Panc1 (cell line): ENCODE measurements at places on chromosomes 4 and X. TPM values are rescaled to one million over a fixed set of nuclear protein-coding genes. Genes with fewer than 3 reads are reported as not detected.

DNA sequence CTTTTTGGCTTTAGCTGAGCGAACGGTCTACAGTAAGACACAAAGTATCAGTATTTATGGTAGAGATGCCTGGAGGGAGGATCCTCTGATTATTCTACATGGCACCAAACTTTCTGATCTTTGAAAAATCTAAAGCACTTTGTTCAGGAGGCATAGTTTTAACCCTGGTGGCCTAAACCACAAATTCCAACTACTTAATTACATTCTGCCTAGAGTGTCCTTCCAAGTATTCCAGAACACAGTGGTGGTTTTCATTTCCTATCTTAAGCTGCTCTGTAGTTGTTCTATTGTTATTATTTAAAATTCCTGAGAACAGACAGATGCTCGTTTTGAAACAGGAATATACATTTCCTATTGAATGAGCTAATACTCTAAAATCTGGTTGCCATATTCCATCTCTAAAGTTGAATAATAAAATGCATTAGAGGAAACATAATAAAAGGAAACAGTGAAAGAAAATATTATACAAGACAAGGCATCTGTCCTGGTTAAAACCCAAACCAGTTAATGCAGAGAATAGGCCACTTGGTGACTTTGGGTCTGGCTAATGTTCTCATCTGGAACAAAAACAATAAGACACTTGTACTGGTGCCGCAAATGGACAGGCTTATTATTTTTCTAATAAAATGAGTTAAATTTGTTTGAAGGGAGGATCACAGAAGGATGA lies 657.4 kb downstream of the SPRY1 start:
- no peaks in the 10 kb centered on the region for H3K27me3 ChIP-seq
- H3K36me3 ChIP-seq, result no peaks in the 10 kb centered on the region
- no peak overlapping the region for H3K4me3 ChIP-seq
- DNase-seq, result no peak

Gene GAB1
- 2.8 TPM for total RNA-seq

GRCh38 chrX:46929439-46930261 lies 17.4 kb downstream of the JADE3 start:
- DNase-seq, result no peak
- H3K27ac ChIP-seq, result no peak overlapping the region
- H3K4me3 ChIP-seq, result no peak overlapping the region
- H3K36me3 ChIP-seq, result no peaks in the 10 kb centered on the region
- H3K4me1 ChIP-seq, result no peaks in the 10 kb centered on the region

- DNase-seq, result no peak
- H3K27me3 ChIP-seq, result no peaks in the 10 kb centered on the region
- no peak overlapping the region for H3K4me3 ChIP-seq
Measured at GRCh38 chr4:1928356-1929239, 57.4 kb downstream of the NSD2 start.

Gene IL13RA2
- total RNA-seq, result not detected

DNA sequence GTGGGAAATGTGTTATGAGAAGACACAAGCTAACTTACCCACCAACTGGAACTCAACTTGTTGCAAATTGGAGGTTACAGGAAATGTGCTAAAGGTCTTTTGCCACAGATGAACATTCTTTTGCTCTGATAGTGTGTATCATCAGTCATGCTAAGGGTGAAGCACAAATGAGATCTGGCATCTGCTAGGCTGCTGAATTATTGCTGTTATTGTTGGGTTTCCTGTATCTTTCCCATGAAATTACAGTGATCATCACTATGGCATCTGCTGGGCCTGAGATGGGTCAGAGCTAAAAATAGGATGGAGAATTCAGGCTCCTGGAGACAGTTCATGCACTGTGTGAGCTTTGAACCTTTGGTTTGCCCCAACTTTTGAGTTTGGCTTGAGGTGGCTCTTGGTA lies 124.5 kb downstream of the NPNT start:
- no peaks in the 10 kb centered on the region for H3K36me3 ChIP-seq
- no peaks in the 10 kb centered on the region for H3K4me1 ChIP-seq
- no peak overlapping the region for H3K4me3 ChIP-seq
- DNase-seq, result no peak
- no peak overlapping the region for H3K27ac ChIP-seq
- no peaks in the 10 kb centered on the region for H3K27me3 ChIP-seq

Gene ADAM29
- total RNA-seq, result not detected

GRCh38 chr4:23874536-23874901 lies 15.3 kb downstream of the PPARGC1A start:
- no peaks in the 10 kb centered on the region for H3K27me3 ChIP-seq
- no peak for DNase-seq
- H3K36me3 ChIP-seq, result no peaks in the 10 kb centered on the region
- no peak overlapping the region for H3K27ac ChIP-seq

DNA sequence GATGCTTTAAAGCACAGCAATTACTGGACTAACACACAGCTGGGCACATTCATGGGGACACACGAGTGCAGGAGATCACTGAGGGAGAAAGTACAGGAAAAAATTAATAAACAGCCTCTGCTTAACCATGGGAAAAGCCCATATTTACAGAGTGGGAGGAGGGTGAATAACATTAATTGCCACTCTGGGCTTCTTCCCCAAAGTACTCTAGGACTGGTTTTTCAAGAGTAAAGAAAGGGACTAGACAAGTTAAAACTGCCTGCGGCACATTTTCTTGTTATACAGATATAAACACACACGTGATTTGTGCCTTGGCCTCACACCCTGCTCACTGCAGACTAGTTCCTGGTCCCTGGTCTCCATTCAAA lies 179.7 kb upstream of the TET2 start:
- H3K36me3 ChIP-seq, result no peaks in the 10 kb centered on the region
- H3K27me3 ChIP-seq, result no peaks in the 10 kb centered on the region
- H3K4me1 ChIP-seq, result no peaks in the 10 kb centered on the region
- no peak for DNase-seq
- H3K4me3 ChIP-seq, result no peak overlapping the region
- H3K27ac ChIP-seq, result no peak overlapping the region

- no peaks in the 10 kb centered on the region for H3K4me1 ChIP-seq
- H3K4me3 ChIP-seq, result no peak overlapping the region
- H3K36me3 ChIP-seq, result no peaks in the 10 kb centered on the region
- no peaks in the 10 kb centered on the region for H3K27me3 ChIP-seq
Measured at GRCh38 chr4:94304365-94304971, 38.2 kb downstream of the HPGDS start.

DNA sequence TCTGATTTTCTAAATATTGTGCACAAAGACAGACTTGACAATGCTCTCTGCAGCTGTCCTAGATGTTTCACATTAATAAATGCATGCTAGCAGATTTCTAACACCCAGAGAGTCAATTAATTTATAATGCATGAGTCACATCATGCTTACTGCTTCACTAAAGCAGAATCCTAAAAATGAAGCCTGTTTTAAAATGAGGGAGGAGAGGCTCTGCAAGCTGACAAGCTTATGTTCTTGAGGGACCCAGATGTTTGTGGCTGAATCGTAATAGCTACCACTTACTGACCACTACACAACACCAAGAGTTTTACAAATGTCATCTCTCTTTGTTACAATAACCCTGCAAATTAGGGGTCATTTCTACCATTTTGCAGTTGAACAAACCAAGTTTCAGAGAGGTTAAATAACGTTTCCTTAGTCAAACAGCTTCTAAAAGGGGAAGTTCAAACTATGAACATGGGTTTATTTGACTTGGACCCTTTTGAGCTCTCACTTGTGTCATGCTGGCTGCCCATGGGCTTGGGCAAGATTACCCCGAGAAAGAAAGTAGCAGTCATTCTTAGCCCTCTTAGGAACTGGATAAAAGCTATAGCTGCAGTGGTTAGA lies 262.7 kb upstream of the ETNPPL start:
- no peak for DNase-seq
- H3K36me3 ChIP-seq, result no peaks in the 10 kb centered on the region
- no peaks in the 10 kb centered on the region for H3K27me3 ChIP-seq
- no peaks in the 10 kb centered on the region for H3K4me1 ChIP-seq
- no peak overlapping the region for H3K4me3 ChIP-seq

GRCh38 chrX:79506001-79506400 lies 138.9 kb upstream of the ITM2A start:
- H3K36me3 ChIP-seq, result no peaks in the 10 kb centered on the region
- no peaks in the 10 kb centered on the region for H3K4me1 ChIP-seq
- no peak overlapping the region for H3K4me3 ChIP-seq
- no peaks in the 10 kb centered on the region for H3K27me3 ChIP-seq
- no peak for DNase-seq

Gene UGT2B10
- not detected for total RNA-seq

GRCh38 chr4:168057412-168057811 lies 34.9 kb upstream of the ANXA10 start:
- no peaks in the 10 kb centered on the region for H3K36me3 ChIP-seq
- H3K4me1 ChIP-seq, result no peaks in the 10 kb centered on the region
- H3K4me3 ChIP-seq, result no peak overlapping the region
- no peak overlapping the region for H3K27ac ChIP-seq
- DNase-seq, result no peak
- no peaks in the 10 kb centered on the region for H3K27me3 ChIP-seq

DNA sequence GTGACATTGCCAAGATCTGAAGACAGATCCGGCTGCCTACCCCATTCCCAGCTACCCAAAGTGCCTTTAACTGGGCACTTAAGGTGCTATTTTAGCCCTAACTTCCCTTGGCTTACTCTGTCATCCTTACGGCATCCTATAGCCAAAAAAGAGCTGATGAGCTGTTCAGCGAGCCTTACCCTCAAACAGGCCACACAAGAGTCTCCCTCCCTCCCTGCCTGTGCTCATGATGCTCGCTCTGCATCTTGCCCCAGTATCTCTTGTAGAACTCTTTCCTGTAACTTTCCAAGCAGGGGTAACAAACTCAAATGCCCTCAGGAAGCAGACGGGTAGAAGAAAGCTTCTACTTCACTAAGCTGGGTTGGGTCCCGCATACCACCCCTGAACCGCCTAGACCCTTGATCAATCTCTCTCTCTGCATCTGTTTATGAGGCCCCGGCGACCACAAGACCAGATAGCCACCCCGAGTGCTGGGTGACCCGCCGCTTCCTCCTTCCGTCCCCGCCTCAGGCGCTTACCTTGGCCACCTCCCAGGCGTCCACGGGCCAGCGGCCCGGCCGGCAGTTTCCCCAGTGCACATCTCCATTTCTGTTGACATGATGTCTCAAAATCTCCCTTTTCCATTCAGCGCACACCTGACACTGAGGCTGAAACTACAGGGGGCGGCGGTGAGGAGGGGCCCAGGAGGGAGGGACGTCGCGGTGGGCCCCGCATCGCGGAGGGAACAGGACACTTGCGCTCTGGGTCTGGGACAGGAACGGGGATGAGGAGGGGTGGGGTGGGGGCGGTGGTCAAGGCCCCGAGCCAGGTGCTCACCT lies 663 bp downstream of the CXorf38 start:
- no peaks in the 10 kb centered on the region for H3K27me3 ChIP-seq
- DNase-seq, result no peak
- peak overlapping the region; percentile 66 for H3K4me3 ChIP-seq
- no peaks in the 10 kb centered on the region for H3K36me3 ChIP-seq
- H3K27ac ChIP-seq, result peak overlapping the region; percentile 73
- no peaks in the 10 kb centered on the region for H3K4me1 ChIP-seq

GRCh38 chr4:141871086-141871770 lies 234.8 kb downstream of the IL15 start:
- no peaks in the 10 kb centered on the region for H3K4me1 ChIP-seq
- H3K27ac ChIP-seq, result no peak overlapping the region
- no peaks in the 10 kb centered on the region for H3K27me3 ChIP-seq

GRCh38 chr4:174316546-174316945 lies 32.8 kb downstream of the CEP44 start:
- no peak overlapping the region for H3K4me3 ChIP-seq
- no peaks in the 10 kb centered on the region for H3K27me3 ChIP-seq
- H3K4me1 ChIP-seq, result no peaks in the 10 kb centered on the region
- H3K27ac ChIP-seq, result no peak overlapping the region

DNA sequence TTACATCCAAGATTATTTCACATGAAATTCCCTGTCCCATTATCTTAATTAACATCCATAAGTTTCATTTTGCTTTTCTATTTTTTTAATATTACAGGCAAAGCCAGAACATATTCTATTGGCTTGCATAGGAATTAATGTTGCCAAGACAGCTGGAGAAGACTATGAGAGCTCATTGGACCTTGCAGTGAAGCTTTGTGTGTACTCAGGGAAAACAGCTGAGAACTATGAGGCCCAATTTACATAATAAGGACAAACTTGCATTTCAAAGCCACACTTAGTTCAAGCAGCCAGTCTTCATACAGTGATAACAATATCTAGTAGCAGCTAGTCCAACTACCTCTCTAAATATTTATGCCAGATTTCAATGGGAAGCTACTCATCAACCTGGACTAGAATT lies 134.4 kb downstream of the DDX53 start:
- H3K27me3 ChIP-seq, result no peaks in the 10 kb centered on the region
- H3K4me1 ChIP-seq, result no peaks in the 10 kb centered on the region
- H3K4me3 ChIP-seq, result no peak overlapping the region
- H3K36me3 ChIP-seq, result no peaks in the 10 kb centered on the region
- H3K27ac ChIP-seq, result no peak overlapping the region

Gene STPG2
- not detected for total RNA-seq

DNA sequence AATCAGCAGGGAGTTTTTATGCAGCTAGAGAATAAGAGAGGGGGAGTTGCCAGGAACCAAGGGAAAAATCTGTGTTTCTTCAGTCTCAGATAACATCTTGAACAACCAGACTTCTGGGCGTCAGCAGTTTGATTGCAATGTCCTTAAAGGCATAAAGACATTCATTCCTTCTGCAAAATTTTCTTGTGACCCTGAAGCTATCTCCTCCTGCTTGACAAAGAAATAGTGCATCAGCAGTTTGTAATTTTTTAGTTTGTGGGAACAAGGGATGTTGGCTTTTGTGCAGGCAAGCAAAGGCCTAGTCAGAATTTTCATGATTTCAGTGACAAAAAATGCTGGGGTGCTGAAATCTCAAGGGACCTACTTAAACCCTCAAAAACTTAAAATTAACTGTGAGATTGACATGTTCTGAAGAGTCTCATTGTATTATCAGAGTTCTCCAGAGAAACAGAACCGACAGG lies 125.8 kb upstream of the UNC5C start:
- no peaks in the 10 kb centered on the region for H3K27me3 ChIP-seq
- H3K27ac ChIP-seq, result no peak overlapping the region
- H3K36me3 ChIP-seq, result no peaks in the 10 kb centered on the region
- no peaks in the 10 kb centered on the region for H3K4me1 ChIP-seq
- H3K4me3 ChIP-seq, result no peak overlapping the region
- DNase-seq, result no peak

Gene PJA1
- 11.8 TPM for total RNA-seq

- no peaks in the 10 kb centered on the region for H3K27me3 ChIP-seq
- no peak for DNase-seq
- H3K4me1 ChIP-seq, result no peaks in the 10 kb centered on the region; the same call in 1 of the 2 replicates
- no peak overlapping the region for H3K27ac ChIP-seq
- H3K4me3 ChIP-seq, result no peak overlapping the region
Measured at GRCh38 chr4:139957986-139958738, 195.8 kb downstream of the MAML3 start.

DNA sequence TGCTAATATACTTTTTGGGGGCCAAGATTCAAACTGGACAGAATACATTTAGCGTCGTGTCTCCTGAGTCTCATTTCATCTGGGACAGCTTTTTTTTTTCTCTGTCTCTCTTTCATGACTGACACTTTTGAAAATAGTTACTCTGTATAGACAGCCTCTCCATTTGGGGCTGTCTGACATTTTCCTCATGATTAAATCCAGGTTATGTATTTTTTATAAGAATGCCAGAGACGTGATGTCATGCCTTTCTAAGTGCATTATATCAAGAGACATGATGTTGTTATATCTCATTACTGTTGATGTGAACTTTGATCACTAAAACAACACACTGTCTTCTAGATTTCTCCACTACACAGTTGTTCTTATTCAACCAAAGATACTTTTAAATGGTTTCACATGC lies 199.0 kb downstream of the BANK1 start:
- no peaks in the 10 kb centered on the region for H3K36me3 ChIP-seq
- DNase-seq, result no peak
- no peak overlapping the region for H3K27ac ChIP-seq

Gene BBS12
- total RNA-seq, result 1.5 TPM

GRCh38 chr4:138438608-138439007 lies 196.5 kb upstream of the SLC7A11 start:
- no peak for DNase-seq
- H3K4me3 ChIP-seq, result no peak overlapping the region
- no peaks in the 10 kb centered on the region for H3K4me1 ChIP-seq
- no peaks in the 10 kb centered on the region for H3K27me3 ChIP-seq
- no peaks in the 10 kb centered on the region for H3K36me3 ChIP-seq
